ENCODE measurements at places on chromosomes 2 and 18.

DNA sequence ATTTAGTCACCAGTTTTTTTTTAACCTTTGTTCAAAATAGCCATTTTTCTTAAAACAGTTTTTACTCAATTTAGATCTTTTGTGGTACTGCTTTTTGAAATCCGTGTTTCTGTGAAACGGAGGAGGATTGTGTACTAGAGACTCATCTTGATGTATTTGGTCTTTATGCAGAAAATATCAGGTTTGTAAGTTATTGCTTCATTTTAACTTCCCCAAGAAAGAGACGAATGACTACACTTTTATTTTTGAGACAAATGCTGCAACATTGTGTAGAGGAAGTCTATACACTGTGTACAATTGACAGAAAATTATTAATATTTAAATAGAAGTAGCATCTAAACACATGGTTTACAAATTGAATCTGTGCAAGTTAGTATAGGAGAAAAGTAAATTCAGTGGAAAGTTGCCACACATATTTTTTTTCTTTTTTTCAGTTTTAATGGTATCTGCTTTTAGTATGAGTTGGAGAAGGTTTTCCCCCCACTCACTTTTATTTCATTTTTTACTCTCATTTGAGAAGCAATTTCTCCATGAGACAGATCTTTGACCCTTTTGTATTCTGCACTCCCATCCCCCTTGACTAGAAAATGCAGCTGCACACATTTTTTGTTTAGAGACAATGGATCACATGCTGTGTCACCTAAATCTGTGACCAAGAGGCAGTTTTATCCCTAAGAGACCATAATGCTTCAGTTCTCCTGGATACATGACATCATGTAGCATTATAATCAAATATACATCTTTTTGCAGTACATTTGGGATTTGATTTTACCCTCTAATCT lies 200.8 kb upstream of the STON1 start:
- no peak for DNase-seq

- no peak for DNase-seq
Observed at GRCh38 chr18:3679241-3679640, 229.3 kb downstream of the TGIF1 start.

GRCh38 chr2:134692499-134692898 lies 26.3 kb downstream of the TMEM163 start:
- DNase-seq, result peak; percentile 50

- DNase-seq, result no peak
Observed at GRCh38 chr2:45130736-45131135, 121.5 kb upstream of the SIX2 start.

GRCh38 chr2:176467595-176467994 lies 198.4 kb downstream of the MTX2 start:
- DNase-seq, result no peak

GRCh38 chr2:24632172-24632571 lies 141.1 kb downstream of the NCOA1 start:
- no peak for DNase-seq

DNA sequence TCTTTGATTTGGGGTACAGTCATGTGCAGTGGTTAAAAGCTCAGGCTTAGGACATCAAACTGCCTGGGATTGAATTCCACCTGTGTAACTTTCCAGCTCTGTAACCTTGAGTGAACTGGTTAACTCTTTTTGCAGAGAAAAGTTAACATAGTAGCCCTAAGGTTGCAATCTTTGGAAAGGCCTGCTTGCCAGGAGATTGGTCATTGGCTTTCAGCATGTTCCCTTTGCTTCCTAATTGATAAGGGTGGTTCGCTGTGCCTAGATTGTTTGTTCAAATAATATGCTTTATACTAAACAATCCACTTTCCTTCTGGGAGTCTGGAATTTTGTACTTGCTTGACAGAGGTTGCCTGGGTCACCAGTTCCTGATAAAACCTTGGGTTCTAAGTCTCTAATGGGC lies 86.8 kb downstream of the PIK3C3 start:
- DNase-seq, result no peak

DNA sequence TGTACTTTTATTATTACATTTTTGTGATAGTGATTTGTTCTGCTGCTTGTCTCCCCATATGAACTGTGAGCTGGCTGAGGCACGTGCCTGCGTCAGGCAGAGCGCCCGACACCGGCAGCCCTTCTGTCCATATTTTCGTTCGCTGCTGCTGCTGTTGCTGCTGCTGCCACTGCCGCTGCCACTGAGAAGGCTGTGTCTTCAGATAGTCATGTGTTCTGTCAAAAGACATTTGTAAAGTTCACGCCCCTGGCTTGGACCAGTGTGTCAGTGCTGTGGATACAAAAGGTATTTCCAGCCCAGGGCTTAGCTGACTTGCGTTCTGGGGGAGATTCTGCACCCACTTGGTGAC lies 47.0 kb downstream of the TWIST2 start:
- no peak for DNase-seq

DNA sequence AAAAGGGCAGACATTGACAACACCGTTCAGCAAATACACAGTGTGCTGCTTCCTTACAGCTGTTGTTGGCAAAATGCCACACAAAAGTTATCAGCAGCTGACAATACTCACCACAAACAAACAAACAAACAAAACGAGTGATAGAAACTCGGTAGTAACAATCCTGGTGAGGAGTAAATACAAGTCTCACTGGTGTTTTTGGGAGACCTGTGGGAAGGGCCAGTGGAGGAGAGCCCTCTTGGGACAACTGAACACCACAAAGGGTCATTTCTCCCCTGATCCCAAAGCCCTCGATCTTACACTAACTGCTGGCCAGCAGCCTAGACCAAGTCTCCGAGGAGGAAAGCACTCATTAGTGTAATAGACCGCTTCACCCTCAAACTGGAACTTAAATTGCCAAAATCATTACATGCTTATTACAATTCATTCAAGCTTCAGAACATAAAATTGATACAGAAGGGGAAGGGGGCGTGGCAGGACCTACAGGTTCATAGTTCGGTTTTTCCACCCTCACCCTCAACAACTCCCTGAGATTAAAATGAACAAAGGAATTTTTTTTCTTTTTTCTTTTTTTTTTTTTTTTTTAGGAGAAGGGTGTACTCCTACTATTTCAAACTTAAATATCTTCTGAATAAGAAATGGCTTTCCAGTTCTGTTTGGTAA lies 5.0 kb downstream of the AP1S3 start:
- no peak for DNase-seq

DNA sequence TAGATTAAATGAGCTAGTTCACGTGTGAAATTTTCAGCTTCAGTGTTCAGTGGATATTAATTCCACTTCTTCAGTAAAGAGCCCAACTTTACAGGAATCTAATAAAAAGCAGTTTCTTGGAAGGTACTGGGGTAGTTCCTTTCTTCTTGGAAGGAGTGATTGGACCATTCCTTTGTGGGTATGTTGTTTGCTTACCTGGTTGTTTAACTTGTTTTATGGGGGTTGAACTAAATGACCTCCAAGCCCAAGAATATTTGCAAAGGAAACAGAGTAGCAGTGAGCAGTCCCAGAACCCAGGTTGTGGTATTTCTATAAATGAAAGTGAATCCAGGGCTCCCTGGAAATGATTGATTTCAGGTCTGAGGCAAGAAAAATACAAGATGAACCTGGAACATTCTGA lies 31.4 kb downstream of the KCNJ13 start:
- DNase-seq, result no peak

GRCh38 chr2:203463266-203463678 lies 71.8 kb downstream of the RAPH1 start:
- no peak for DNase-seq

All from germinal center (tissue), 1 donor.